Suppressor macrophage treated with lipopolysaccharide for 1 hour (primary cell): ENCODE measurements at places on chromosomes 2 and 18.

DNA sequence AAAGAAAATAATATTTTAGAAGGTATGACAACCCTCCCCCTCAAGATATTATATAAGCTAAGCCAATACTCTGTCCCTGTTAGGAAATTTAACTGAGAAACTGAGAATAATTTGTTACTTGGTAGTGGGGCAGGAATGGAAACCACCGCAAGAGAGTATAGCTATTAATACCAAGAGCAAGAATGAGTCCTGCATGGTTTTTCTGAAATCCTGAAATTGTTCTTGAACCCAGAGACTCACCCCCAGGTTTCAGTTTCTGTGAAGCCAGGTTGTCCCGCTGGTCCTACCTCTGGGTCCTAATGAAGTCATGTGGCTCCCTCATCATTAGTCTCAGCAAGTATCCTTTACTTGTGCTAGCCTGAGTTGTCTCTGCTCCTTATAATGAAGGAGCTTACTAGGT, 671.0 kb upstream of the ACVR2A start:
- DNase-seq, result no peak

DNA sequence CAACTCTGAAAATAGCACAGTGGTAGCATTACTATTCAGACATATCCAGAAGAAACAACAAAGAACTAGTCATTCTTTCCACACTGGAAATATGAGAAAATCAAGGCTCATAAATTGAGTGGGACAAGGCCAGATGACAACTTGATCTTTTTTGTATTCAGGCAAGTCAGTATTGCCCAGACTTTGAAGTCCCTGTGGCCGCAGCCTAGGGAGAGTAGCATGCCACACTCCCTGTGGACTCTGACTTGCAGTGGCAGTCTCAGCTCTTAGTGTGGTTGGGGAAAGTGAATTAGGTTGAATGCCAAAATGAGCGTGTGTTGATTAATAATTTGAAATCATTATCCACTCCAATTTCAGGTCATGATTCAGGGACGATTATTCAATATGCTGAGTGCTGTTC, 53.8 kb upstream of the TMEM177 start:
- DNase-seq, result no peak

DNA sequence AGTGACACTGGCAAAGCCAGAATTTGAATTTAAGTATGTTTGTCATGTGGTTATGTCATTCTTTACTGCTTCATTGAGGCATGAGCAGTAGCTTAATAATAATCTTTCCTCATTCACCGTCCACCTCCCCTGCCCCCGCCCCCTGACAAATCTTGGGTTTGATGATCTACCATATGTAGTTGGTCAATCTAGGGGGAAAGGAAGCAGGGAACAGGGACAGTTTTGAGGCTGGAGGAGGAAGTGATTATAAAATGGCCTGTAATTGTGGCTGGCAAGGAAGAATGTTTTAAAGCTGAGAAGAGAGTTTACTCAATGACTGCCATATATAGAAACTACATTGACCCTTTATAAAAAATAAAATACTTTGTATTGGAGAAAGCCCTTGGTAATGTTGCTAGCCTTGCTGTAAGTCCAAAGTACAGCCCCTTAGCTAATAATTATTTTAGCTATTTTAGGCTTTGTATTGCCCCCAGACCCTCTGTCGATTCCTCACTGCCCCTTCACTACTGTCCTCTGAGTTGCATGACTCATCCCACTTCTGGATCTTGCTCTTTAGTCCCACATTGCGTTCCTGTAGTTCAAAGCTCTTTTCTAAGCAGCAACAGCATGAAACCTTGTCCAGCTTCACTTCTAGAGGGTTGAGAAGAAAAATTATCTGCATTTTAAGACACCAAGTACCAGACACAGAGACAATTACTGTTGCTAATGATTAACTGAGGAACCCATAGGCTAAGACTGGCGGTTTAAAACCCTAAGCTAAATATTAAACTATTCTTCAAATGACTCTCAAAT, 38.4 kb downstream of the PELI1 start:
- peak; percentile 84 for DNase-seq

GRCh38 chr2:132911726-132912724, 242.0 kb upstream of the LYPD1 start:
- no peak for DNase-seq

- no peak for DNase-seq
Observed at GRCh38 chr2:223451-223850, 40.4 kb downstream of the SH3YL1 start.

GRCh38 chr2:45008296-45009129, 739 bp downstream of the SIX2 start:
- DNase-seq, result peak; percentile 30

- DNase-seq, result no peak
Observed at GRCh38 chr18:48818329-48819254, 132.2 kb downstream of the SMAD7 start.

- no peak for DNase-seq
Observed at GRCh38 chr2:81974216-81974615, 1669.7 kb upstream of the LRRTM1 start.

DNA sequence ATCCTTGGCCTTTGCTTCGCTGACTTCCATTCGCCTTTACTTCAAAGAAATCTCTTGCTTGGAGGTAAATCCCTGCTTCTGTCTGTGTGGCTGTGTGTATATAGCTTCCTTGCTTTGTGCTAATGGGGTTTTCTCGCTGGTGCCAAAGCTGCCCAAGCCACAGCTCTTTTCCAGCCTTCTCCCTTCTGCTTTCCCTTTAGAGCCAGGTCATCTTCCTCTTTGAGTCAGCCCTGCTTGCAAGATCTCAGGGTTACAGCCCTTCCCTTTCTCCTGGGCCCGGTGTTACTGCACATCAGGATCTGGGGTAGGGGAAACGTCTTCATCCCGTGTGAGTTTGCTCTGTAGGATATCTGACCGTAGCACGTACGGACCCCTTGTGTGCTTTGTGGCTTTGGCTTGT, 19.1 kb downstream of the EIF4E2 start:
- DNase-seq, result peak; percentile 31

GRCh38 chr2:195410074-195410671, 246.9 kb upstream of the SLC39A10 start:
- peak; percentile 18 for DNase-seq

GRCh38 chr18:78772360-78773302, 207.0 kb upstream of the SALL3 start:
- no peak for DNase-seq

GRCh38 chr2:37554155-37554510, 117.3 kb downstream of the CDC42EP3 start:
- no peak for DNase-seq

DNA sequence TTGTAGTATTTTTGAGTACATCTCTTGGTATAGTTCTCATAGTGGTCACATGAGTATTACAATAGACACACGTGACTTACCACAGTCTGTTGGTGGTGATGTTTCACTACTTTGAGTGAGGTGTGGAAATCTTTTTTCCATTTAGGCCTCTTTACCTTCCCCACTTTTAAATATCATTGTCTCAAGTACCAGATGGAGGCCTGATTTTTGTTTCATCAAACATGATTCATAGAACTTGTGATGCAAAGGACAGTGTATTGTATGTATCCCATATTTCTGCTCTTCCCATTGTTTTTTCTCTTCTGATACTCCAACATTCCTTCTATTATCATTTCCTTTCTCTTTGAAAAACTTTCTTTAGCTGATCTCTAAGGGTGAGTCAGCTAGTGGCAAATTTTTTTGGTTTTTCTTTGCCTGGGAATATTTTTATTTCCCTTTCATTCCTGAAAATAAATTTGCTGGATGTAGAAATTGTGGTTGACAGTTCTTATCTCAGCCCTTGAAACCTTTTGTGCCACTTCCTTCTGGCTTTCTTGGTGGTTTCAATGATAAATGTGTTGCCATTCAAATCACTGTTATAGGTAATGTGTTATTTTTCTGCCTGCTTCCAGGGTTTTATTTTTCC, 32.8 kb downstream of the RFX8 start:
- peak; percentile 22 for DNase-seq

- no peak for DNase-seq
Observed at GRCh38 chr2:105378276-105378840, 20.5 kb downstream of the FHL2 start.

DNA sequence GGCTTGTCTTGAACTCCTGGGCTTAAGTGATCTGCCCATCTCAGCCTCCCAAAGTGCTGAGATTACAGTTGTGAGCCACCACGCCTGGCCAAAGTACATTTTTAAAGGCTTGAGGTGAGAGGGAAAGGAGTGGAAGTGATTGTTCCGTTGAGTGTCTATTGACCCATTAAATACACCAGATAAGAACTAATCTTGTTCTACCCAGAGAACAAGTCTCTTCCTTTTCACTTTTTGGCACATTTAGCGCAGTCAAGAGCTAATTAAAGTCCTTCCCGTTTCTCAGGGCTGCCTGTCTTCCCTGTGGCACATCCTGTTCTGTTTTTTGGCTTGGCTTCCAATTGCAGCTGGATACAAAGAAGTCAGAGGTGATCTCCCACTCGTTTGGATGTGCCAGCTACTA, 172.3 kb downstream of the ALPK2 start:
- peak; percentile 24 for DNase-seq

DNA sequence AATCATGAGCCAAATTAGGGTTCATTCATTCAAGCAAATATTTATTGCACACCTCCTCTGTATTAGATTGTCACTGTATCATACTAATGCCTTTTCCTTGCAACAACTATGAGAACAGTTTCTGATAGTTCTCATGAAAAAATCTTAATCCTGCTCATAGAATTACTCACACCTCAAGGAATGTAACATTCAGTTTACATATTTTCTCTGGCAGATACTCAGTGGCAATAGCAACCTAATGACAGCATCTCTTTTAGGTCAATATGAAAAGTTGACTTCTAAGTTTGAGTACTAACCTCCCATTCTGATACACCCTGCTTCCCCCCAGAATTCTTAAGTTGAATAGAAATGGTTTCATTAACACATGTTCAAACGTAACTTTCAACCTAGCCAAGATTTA, 132.0 kb downstream of the VWC2L start:
- DNase-seq, result no peak

DNA sequence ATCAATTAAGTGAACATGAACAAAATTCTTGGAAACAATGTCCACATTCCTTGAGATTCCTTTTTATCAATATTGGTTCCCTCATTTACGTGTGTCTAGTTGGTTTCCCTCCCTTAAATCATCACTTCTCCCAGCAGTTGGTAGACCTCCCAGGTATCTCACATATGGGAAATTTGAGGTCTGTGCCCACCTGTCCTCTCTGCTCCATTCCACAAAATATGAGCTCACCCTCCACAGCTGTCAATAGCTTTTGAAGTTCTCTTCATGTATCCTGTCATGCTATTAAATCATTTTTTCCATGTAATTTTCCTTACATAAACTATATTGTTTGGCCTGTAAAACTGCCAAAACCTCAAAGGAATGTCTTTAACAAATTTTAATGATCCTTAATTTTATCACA, 992.2 kb upstream of the ACVR2A start:
- no peak for DNase-seq

GRCh38 chr2:159963700-159964099, 98.7 kb downstream of the PLA2R1 start:
- DNase-seq, result no peak

GRCh38 chr2:154452906-154453493, 245.5 kb upstream of the KCNJ3 start:
- DNase-seq, result peak; percentile 45

GRCh38 chr2:175187378-175187777, 5.9 kb upstream of the ATP5MC3 start:
- no peak for DNase-seq

DNA sequence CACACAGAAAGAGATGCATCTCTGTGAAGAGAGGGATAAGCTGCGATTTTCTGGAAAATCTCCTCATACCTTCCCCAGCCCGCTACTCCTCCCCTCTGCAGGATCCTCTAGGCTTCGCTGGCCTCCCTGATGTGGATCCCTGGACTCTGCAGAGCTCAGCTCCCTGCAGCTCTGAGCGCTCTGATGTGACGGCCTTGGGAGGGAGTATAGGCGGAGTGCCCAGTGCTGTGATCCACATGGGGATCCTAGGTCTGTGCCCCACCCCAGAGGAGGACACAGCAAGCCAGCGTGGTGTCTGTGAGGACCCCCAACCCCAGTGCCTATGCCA, 111.0 kb downstream of the GYPC start:
- DNase-seq, result no peak

GRCh38 chr2:10012963-10013461, 30.3 kb upstream of the KLF11 start:
- no peak for DNase-seq

GRCh38 chr18:13893418-13893760, 21.9 kb downstream of the MC2R start:
- peak; percentile 8 for DNase-seq

DNA sequence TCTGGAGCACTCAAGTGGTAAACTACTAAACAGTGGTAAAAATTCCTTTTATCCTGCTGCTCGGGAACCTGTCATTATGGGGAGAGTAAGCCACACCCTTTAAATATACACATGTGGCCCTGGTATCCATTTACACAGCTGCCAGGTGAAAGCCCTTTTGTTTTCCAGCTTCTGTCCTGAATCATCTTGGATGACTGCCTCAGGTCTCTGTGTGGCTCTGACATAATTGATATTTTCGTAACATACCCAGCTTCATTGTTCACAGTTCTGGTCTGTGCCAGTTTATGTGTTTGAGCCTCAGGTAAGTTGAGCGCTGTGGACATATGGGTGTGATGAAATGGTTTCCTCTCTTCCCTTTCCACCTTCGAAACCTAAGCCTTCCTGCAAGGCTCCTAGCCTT, 15.7 kb upstream of the TTC39C start:
- no peak for DNase-seq

- no peak for DNase-seq
Observed at GRCh38 chr2:140873915-140874531, 1256.8 kb downstream of the LRP1B start.

- no peak for DNase-seq
Observed at GRCh38 chr2:219537657-219538488, 5.7 kb downstream of the CHPF start.

DNA sequence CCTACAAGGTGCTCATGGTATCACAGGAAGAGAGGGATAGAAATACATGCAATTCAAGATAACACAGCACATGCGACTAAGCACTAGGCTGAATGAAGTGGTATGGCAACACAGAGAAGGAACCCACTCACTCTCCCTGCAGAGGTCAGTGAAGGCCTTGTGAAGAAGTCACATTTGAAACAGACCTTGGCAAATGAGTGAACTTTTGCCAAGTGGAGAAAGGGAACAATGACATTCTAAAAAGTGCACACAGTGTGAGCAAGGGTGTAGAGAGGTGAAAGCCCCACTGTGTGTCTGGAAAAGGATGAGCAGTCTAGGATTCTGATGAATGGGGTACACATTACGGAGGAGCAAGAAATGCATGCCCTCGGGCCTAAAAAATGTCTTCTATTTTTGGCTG, 23.3 kb downstream of the KLF7 start:
- DNase-seq, result peak; percentile 50

GRCh38 chr2:237509151-237509550, 22.1 kb downstream of the MLPH start:
- no peak for DNase-seq
